ENCODE measurements at places on chromosomes 2 and 18.

- no peak for DNase-seq
These were observed 2.1 kb downstream of the KCNG2 start for GRCh38 chr18:79799619-79800370.

DNA sequence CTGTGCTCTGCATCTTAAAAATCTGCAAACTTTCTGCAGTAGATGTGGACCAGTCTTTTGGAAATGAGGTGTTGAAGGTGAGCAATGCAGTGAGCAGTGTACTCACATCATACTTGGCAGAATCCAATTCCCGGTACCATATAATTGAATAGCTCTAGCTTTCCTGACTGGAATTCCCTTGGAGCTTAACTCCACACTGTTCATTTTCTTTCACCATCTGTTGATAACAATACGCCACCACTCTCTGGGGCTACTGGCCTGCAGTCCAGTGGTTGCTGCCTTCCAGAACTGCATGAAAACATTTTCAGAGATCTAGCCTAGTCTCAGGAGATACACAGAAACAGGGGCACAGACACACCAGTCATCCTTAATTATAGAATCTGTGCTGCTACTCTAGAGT is 820.0 kb upstream of the NXPH2 start:
- no peak for DNase-seq

- peak; percentile 88 for DNase-seq
These were observed 69.9 kb upstream of the ITGB6 start for GRCh38 chr2:160269803-160270570.

DNA sequence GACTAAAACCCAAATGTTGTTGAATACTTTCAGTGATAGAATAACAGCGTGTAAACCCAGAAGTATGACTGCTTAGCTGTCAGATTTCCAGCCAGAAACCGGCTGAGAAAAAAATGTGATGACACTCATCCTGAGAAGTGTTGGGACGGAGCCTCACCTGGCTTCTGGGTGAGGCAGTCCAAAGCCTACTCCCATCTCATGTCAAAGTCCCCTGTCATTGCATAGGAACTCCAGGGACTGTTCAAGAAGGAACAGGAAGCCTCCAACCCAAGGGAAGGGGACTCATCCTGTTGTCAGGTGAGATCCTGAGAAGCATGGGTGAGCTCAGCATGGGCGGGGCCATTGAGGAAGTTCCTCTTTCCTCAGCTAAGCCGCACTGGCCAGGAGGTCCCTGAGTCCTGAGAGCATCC is 11.3 kb upstream of the CHRNA1 start:
- no peak for DNase-seq

DNA sequence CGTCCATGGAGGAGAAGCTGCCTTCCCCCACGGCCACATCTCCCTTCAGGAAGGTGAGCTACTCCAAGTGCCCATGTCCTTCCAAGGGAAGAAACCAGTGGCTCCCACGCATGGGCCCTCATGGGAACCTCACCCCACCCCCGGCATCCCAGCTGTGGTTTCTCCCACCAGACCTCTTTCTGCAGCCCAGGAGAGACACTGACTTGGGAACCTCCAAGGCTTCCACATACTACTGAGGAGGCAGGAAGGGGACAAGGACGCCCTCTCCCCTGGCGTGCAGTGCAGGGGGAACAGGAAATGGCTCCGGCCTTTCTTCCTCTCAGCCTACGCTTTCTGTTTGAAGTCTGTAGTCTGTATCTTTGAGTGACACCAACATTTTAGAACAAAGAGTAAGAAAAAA is 104.5 kb upstream of the EPC2 start:
- DNase-seq: no peak

DNA sequence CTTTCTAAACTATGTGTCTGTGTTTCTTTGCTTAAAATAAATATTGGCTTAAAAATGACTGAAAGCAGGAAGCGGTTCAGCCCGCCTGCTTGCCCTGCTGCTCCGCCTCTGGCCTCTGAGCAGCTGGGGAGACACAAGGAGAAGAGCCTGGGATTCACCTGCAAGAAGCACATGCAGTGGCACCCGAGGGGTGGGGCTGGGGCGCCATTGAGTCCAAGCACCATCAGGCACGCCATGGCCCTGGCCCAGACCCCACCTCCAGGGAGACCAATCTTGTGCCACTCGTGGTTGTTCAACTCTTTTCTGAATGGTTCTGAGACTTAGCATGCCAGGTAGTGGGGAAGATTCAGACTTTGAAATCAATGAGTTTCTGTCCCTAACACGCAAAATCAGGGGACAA is 495.5 kb upstream of the MYT1L start:
- no peak for DNase-seq
